ENCODE measurements at places on chromosomes 13 and 19.
A peak's percentile ranks its signal among the peaks of the same experiment; 100 is the strongest.

GRCh38 chr19:10752913-10753704 is 35.2 kb downstream of the DNM2 start:
- DNase-seq: no peak

GRCh38 chr19:2484178-2484937 is 8.4 kb downstream of the GADD45B start:
- no peak for DNase-seq

GRCh38 chr19:35693835-35694599 is 10.3 kb upstream of the ZBTB32 start:
- peak; percentile 94 for DNase-seq

GRCh38 chr19:29779921-29780320 is 31.9 kb upstream of the CCNE1 start:
- no peak for DNase-seq

GRCh38 chr13:20994441-20994821 is 67.0 kb downstream of the LATS2 start:
- DNase-seq: no peak

- DNase-seq: peak; percentile 66
These were observed 7.5 kb upstream of the TSHZ3 start for GRCh38 chr19:31356587-31357314.

DNA sequence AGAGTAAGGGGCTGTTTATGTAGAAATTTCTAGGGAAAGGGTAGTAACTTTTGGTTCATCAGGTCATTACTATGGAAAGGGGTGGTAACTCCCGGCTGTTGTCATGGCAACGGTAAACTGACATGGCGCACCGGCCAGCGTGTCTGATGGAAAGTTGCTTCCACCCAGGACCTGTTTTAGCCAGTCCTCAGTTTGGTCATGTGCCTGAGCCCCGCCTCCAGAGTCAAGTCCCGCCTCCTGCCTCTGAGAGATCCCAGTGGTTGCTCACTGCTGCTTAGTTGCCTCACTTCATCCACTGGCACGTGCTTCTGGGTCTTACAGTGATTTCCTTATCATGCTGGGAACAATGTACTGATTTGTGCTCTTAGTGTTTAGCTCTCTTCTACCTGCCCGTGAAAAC is 455.2 kb upstream of the ZNF507 start:
- DNase-seq: no peak

DNA sequence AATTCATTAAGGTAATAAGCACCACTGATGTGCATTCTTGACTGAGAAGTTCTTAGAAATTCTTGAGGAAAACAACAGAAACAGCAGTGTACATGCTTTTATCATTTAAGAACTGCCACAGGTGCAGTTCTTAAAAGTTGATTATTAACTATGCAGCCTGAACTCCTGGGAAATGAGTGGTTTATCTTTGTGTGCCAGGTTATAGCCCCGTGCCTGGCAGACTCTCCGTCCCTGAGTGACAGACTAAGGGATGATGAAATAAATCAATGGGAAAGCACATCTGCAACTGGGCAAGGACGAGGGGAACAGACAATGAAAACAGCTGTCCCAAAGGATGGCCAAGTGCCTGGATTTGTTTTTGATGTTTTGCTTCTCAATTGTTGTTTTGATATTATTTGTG is 84.4 kb upstream of the SPATA13 start:
- DNase-seq: peak; percentile 61

- DNase-seq: no peak
These were observed 3.6 kb downstream of the TMEM259 start for GRCh38 chr19:1017115-1017905.

GRCh38 chr13:104592545-104593250 is 1526.5 kb upstream of the SLC10A2 start:
- no peak for DNase-seq

DNA sequence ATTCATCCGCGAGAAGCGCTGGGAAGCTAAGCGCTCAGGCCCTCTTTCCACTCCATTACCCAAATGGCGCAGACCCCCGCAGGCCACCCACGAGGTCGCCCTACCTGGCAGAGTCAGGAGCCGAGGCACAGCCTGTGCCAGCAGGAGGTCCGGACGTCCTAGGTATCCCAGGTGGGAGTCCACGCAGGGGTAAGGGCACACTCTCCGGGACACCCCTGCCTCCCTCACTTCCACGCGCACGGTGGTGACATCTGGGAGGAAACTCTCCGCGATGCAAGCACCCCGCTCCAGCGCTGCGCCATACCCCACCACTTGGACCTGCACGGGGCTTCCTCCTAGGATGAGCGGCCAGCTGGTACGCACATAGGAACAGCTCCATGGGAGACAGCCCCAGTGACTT is 95.1 kb upstream of the ARHGEF7 start:
- DNase-seq: no peak

GRCh38 chr19:58279042-58279924 is 528 bp downstream of the ZNF8 start:
- DNase-seq: peak; percentile 98

- no peak for DNase-seq
These were observed 120.9 kb downstream of the NUFIP1 start for GRCh38 chr13:44868397-44868796.

GRCh38 chr13:111216166-111216960 is 101.3 kb downstream of the ARHGEF7 start:
- peak; percentile 31 for DNase-seq

DNA sequence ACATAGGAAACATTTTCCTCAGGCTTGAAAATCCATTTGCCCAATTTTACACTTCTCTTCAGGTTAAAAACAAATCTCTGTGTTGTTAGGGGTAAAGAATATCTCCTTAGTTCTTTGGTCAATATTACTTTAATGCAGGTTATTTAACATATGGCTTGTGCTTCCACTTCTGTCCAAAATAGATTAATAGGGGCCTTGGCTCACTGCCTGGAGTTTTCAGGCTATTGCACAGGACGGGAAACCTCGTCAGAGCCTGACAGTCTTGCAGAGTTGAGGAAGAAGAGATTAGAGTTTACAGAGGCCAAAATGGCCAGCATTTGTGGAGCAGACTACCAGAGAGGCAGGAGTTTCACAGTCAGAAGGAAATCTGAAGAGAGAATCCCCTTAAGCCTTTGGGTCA is 863.9 kb upstream of the GPC6 start:
- DNase-seq: no peak

DNA sequence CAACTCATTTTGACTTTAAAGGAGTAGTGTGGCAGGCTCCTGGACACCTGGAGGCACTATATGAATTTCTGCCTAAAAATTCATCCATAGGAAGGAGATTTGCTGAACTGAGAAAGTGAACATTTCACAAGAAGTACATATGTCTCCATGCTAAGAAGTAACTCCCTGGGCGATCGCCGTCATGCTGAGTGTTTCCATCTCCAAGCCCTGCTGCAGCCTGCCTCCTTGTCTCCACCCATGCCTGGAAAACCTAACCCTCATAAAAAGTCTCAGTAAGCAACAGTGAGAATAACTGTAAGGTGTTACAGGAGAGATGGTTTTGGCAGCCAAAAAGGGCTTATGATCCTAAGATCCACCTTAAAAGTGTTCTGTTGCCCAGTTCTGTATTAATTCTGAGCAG is 251.3 kb downstream of the SHISA2 start:
- no peak for DNase-seq

- no peak for DNase-seq
These were observed 126.2 kb upstream of the ZNF91 start for GRCh38 chr19:23521471-23521870.

- DNase-seq: peak; percentile 48
These were observed 8.1 kb upstream of the ADGRE2 start for GRCh38 chr19:14786421-14786851.

DNA sequence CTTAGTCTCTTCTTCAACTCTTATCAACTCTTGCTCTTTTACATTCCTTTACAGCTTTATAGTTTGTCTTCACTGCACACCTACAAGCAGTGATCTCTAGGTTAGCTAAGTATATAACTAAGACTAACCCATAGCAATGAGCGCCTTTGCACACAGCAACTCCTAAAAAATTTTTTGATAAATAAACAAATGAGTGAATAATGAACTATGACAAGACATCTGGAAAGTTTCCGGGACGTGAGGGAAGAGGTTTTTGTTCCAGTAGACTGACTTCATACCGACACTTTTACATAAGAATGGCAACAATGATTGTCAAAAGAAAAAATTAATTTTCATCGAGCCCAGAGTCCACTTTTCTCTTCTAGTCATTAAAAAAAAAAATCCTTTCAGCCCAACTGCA is 98.3 kb downstream of the ELF1 start:
- DNase-seq: no peak

Measured in hematopoietic multipotent progenitor cell treated with erythropoietin and hydrocortisone succinate and interleukin-3 and kit ligand, for 8 days (in vitro differentiated cells).